ENCODE measurements at places on chromosomes 3 and 15.
A peak's percentile ranks its signal among the peaks of the same experiment; 100 is the strongest.

GRCh38 chr15:79944622-79945021, 26.4 kb downstream of the BCL2A1 start:
- DNase-seq, result no peak

- no peak for DNase-seq
Measured at GRCh38 chr3:8768364-8769087, 887 bp downstream of the OXTR start.

DNA sequence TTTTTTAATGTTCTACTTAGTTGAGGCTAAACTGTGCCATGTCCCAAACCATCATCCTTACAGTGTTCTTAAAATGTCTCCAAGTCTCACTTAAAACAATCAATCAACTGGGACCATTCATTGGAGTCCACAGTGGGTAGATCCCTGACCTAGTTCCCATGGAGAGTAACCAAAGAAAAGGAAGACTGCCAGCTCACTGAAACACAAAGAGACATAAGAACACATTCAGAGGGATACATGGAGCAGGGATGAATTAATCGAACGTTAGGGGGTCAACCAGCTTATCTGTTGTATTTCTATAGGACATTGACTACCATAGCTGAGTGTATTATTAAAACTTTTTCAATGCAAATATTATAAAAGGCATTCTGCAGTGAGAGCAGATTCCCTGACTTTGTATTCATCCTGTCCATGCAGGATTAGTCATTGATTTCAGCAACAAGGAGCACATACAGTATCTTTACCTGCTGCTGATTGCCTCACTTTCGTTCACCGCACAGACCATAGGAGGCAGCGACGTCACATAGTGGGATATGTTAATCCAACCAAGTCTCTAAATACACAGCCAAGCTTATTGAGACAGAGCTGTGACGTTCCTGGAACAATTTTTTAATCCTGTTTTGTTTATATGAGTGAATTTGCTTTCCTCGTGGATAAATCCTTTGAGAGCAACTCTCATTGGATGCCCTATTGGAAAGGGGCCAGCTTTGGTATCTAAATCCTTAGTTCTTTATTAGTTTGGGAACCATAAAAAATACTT, 364.9 kb upstream of the RBMS3 start:
- DNase-seq, result peak; percentile 47

GRCh38 chr3:183519891-183520290, 35.6 kb downstream of the KLHL6 start:
- no peak for DNase-seq

GRCh38 chr15:49189631-49190030, 19.6 kb downstream of the GALK2 start:
- DNase-seq, result no peak

GRCh38 chr15:62150445-62150844, 14.6 kb downstream of the C2CD4B start:
- DNase-seq, result no peak

DNA sequence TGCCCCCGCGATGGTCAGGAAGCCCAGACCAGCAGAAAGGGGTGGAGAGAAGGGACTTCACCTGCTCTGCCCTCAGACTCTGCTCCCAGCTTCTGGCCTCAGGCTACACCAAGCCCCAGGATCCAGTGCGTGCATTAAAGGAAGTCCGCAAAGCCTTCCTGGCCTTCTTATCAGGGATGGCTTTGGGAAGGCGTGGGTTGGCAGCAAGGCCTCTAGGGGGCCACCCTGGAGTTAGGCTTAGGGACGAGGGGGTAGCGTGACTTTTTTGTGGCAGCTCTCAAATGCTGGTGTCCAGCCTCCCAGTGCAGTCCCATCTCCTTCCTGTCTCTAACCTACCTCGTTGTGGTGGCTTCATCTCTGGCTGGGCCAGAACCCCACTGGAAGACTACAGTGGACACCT, 18.9 kb upstream of the RPL29 start:
- DNase-seq, result no peak

- no peak for DNase-seq
Measured at GRCh38 chr15:85011160-85011571, 29.5 kb downstream of the PDE8A start.

DNA sequence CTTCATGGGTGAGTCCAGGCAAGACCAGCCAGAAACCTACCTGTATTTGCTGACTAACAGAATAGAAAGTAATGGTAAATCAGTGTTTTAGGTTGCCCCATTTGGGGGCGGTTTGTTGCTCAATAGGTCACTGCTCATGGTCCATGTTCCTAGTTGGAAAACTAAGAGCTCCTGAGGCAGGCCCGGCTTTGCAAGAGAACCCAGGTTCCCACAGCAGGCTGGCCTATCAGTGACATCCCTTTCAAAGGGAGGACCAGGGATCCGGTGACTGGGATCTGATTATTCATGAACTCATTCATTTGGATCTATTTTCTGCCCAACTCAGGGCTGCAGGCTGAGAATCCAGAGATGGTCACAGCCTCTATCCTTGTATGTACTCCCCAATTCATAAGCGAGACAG, 163.9 kb downstream of the WNT7A start:
- no peak for DNase-seq

DNA sequence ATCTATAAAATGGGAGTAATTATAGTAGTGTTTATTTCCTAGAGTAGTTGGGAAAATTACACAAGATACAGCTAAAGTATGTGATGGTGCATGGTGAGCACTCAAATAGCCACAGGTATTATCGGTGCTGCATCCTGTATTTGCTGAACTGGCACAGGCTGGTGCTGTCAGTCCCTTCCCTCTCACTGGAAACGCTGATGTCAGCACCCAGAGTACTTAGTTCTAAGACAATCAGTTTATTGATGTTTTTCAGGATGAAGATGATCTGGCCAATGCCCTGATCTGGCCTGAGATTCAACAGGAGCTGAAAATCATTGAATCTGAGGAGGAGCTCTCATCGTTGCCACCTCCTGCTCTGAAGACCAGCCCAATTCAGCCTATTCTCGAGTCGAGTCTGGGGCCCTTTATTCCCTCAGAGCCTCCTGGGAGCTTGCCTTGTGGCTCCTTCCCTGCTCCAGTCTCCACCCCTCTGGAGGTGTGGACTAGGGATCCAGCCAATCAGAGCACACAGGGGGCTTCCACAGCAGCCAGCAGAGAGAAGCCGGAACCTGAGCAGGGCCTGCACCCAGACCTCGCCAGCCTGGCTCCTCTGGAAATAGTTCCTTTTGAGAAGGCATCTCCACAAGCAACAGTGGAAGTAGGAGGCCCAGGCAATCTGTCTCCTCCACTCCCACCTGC, 49.7 kb downstream of the TMEM39A start:
- no peak for DNase-seq
